ENCODE measurements at places on chromosomes 7 and 10.
A peak's percentile ranks its signal among the peaks of the same experiment; 100 is the strongest.

DNA sequence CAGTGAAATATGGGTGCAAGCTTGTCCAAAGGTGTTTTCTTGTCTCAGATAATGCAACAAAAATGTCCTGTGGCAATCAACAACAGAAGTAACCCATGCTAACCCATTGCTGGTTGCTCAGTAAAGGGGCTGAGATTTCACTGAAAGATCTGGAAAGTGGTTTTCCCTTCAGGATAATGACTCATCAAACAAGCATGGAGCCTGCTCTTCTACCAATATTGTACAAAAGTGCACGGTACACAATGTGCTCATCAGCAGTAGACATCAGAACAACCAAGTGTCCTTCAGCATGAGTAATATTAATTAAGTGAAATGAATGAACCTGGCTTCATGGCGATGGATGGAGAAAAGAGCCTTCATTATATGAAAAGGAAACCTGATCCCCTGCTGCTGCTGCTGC lies 287.1 kb upstream of the NEBL start:
- DNase-seq, result peak; percentile 62

GRCh38 chr10:51260376-51260775 lies 186.1 kb downstream of the PRKG1 start:
- DNase-seq, result no peak

DNA sequence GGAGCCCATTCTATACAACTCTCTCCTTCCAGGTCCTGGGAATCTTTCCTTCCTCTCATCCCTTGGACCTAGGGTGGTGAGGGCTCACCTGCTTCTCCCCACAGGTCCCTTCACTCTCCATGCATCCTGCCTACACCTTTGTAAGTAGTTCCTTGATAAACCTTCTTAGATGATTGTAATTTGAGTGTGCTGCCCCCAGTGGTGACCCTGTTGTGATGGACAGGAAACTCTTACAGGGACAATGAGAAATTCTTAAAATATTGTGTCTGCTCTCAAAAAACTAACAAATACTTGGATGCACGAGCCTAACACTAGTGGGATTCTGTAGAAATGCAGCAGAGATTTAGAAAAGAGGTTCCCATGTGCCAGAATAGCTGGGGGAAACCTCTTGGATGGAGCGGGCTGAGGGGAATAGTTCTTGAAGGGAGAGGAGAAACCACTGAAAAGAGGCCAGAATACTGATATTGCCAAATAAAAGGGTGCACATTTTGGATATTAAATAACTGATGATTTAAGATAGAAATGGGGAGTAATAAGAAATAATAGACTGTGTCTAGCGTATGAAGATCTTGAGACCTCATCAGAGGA lies 6.7 kb upstream of the PAXIP1 start:
- DNase-seq, result no peak

GRCh38 chr10:100744987-100745881 lies at the start of gene PAX2:
Gene PAX2 (plus strand): TSS chr10:100745582. CDS start chr10:100746261, 679 bp downstream.
- no peak for DNase-seq

DNA sequence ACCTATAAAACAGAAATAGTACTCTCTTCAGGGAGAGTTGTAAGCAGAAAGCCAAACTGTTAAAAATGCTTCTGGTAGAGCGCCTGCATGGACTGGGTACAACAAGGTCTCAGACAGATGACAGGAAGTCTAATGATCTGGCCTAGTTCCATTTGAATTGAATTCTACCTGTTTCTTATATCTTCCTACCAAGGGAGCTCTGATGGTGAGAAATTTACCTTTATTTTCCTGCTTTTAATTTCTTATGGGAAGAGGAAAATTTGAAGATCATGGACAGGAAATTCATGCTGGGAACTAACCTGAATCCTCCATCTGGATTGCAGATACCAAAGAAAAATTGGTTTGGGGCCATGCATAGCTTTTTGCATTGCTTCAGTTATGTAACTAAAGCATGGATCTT lies 63.3 kb downstream of the BMPER start:
- no peak for DNase-seq

DNA sequence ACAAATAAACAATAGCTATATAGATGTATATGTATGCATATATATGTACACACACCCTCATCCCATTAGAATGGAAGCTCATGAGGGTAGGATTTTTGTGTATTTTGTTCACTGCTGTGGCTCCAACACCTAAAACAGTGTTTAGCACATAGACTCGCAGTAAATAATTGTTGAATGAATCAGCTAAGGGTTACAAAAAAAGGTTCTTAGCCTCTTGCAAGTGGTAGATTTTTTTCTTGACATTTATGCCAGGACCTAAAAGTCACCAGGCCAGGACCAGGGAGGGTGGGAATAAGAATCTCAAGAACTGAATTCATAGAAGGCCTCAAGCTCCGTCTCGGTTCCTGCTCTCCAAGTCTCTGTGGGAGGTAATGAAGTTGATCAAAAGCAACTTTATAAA lies 82.5 kb upstream of the CAPZA2 start:
- no peak for DNase-seq

- DNase-seq, result no peak
Observed at GRCh38 chr10:92696606-92697383, 7.0 kb downstream of the HHEX start.

GRCh38 chr7:88268051-88268450 lies 38.6 kb downstream of the STEAP4 start:
- DNase-seq, result no peak

DNA sequence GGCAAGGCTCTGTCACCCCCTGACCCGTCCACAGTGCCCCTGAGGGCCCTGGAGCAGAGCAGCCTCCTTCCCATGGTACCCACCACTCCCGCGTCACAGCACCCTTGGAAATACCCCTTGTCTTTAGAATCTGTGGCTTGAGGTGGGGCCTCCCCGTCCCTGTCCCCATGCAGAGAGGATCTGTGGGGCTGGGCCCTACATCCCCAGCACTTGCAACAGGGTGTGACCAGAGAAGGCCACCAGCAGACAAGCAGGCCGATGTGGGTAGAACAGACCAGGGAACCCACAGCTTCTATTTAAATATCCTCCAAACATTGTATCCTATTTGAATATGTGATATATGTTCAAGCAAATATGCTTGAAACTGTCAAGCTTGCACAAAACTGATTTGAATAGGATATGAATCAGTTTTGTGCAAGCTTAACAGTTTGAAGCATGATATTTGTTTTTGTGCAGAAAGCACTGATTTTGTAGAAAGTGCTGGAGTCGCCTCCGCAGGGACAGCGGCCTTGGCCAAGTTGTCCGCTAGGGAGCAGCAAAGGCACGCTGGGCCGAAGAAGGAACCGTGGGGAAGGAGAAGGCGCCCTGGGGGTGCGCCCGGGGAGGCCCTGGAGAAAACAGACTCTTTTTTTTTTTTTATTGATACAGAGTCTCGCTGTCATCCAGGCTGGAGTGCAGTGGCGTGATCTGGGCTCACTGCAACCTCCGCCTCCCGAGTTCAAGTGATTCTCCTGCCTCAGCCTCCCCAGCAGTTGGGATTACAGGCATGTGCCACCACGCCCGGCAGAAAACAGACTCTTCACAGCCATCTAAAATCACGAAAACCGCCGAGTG lies 2.2 kb downstream of the CFAP46 start:
- DNase-seq, result no peak

DNA sequence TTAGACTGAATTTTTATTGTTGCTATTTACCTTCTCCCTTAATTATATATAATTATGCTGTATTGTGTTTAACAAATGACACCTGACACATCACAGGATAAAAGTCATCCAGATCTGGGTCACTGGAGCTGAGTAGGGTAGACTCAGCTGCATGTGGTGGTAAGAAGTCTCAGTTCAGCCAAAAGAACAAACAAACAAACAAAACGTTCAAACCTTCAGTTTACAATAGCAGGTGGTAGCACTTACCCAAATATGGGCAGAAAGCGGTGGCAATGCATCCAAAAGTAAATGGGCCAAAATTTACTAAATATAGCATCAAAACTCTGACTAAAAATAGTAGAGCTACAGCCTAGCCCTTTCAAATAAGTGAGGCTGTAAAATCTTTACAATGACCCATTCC lies 42.2 kb downstream of the ZWINT start:
- no peak for DNase-seq

- no peak for DNase-seq
Observed at GRCh38 chr10:112045938-112046337, 137.6 kb downstream of the GPAM start.

DNA sequence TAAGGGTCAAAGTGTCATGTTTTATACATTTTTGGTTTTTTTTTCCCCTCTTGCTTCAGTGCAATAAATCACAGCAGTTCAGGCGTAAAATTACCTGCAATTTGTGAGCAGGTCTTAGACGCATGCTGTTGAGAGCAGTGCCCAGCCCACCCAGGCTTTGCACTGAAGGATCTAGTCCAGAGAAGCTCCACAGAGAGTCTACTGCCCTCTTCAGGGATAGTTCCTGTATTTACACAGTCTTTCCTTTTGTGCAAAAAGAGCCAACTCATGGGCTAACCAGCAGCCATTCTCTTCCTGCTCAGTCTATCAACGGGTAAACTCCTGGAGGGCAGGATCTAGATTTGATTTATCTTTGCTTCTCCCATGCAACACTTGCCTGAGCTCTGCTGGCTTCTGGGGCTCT lies 82.2 kb upstream of the NAMPT start:
- DNase-seq, result no peak

- no peak for DNase-seq
Observed at GRCh38 chr10:122207596-122207995, 63.5 kb upstream of the BTBD16 start.

DNA sequence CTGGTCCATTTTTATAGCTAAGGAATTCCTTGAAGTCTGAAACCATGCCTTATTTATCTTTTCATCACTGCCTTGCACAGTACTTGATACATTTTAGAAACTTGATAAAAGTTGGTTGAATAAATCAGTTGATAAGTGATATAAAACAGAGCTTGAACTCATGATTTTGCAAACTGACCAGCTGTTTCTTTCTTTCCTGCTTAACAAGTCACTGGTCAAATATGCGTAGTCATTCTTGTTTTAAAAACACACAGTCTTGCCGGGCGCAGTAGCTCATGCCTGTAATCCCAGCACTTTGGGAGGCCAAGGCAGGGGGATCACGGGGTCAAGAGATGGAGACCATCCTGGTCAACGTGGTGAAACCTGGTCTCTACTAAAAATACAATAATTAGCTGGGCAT lies 6.3 kb downstream of the TPST1 start:
- DNase-seq, result no peak

DNA sequence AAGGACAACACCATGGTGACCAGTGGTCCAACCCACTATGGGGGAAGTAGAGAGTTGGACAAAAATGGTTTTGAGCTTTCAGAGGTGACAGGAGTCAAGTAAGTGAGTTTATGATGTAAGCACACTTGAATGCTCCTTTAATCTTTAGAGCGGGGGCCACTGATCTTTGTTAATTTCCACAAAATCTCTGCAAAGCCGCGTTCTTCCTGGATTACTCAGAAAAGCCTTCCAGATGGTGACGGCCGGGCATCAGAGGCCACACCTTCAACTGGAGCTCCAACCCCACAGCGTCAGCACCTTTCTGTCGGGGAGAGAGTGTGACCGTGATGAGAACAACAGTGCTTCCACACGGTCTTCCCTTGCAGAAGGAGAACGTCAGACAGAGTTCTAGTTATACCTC lies 35.2 kb upstream of the KLF6 start:
- DNase-seq, result no peak

DNA sequence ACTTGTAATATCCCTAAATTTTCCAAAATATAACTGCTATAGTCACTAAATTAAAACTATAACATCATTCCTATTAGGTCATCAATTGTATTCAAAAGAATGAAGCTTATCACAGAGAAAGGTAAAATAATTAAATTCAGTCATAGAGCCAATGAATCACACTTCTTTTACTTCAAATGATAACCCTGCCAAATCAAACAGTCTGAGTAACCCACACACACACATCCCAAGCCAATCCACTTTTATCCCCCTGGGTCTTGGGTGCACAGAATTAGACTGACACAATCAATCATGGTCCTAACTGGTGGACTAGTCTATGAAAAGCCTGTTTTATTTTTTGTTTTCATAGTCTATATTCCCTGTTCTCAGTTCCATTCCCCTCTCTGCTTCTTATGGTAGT lies 25.6 kb downstream of the CTNNA3 start:
- DNase-seq, result no peak

DNA sequence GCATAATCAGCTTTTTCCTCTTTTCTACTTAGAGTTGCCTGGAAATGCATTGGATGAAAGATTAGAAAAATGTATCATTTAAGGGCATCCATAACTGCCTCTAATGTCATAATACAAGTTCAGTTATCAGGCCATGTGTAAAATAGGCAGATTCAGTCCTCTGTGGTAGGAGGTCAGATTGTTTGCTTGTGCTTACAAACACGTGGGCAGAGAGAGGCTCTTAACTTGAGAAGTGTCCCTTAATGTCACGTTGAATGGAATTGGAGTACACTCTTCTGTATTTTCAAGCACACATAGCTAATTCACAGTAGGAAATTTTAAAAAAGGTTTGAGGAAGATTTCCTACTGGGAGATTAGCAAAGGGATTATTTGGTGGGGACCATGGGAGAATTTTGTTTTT lies 359.8 kb upstream of the MTPN start:
- DNase-seq, result no peak

DNA sequence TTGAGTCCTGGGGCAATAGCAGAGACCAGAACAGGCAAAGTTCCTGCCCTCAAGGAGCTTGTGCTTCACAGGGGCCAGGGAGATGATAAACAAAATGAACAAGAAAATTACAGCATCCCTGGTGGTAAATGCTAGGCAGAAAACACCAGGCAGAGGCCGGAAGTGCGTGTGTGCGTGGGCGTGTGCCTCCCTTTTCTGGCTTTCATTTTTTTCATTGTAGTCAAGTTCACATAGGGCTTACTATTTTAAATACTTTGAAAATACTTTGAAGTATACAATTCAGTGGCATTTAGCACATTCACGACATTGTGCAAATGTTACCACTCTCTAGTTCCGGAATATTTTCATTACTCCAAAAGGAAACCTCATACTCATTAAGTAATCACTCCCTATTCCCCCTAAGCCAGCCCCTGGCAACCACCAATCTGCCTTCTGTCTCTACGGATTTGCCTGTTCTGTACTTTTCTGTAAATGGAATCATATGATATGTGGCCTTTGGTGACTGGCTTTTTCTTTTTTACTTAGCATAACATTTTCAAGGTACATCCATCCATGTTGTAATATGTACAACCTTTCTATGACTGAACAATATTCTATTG lies 88.1 kb upstream of the PDCD4 start:
- DNase-seq, result no peak

DNA sequence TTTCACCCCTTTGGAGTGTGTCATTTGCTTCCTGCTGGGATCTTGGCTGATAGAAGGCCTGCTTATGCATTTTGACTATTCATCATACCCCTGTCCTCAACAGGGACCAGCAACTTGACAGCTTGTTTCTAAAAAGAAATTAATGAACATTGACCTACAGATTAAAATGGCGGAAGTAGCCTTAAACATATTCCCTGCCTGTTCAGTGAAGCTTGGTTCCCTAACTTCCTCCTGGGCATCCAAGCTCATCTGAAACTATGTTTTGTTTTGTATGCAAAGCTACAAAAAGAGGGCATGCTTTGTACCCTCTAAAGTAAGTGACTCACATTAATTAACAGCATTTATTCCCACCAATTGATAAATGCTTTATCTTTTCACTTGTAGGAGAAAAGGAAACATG lies 26.8 kb upstream of the CDK14 start:
- DNase-seq, result no peak
